AG04450 (cell line): ENCODE measurements at places on chromosomes 5 and 9.

DNA sequence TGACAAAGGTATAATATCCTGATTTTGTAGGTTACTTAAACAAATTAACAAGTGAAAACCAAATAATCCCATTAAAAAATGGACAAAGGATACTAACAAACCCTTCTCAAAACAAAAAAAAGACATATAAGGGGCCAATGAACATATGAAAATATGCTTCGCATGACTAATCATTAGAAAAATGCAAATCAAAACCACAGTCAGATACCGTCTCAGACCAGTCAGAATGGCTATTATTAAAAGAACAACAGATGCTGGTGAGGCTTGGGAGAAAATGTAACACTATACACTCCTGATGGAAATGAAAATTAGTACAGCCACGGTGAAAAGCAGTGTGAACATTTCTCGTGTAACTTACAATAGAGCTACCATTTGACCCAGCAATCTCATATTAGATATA lies 1542.2 kb upstream of the CDH9 start:
- no peak for DNase-seq

DNA sequence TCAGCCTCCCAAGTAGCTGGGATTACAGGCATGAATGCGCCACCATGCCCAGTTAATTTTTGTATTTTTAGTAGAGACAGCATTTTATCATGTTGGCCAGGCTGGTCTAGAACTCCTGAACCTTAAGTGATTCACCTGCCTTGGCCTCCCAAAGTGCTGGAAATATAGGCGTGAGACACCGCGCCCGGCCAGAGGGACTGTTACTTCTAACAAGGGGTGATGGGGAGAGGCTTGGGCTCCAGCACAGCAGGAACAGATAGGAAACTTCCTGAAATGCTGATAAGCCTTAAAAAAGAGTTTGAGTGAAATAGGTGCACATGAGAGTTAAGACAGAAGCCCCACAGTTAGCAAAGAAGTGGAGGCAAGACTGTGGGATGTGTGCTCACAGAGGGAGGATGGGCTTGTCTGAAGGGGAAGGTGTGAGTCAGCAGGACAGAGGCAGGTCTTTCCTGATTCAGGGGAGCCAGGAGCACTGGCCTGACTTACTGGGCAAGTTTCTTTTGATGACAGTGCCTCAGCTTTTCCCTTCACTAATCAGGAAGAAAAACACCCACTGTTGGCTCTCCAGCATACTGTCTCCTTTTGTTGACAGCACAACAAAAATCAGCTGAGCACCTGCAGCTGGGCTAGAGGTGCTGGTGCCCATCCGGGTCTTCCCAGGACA lies 68.4 kb downstream of the RAD23B start:
- no peak for DNase-seq

DNA sequence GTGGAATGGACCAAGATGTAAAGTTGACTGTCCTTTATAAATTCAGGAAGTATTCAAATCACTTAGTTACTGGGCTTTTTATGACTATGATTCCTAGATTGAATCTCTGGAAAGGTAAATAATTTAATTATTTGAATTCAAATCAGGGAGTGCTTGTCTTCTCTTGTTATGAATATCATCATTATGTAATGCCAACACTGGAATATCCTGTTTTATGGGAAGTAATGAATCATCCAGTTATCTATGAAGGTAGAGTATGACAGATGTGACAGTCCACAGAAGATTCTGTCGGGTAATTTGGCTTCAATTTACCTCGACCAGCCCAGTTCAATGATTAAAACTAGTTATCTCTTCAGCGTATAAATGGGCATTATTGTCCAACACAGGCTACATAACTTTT lies 141.0 kb upstream of the NUDT12 start:
- no peak for DNase-seq

- DNase-seq: no peak
These were observed 555 bp upstream of the PCDHGC4 start for GRCh38 chr5:141484310-141484640.

- no peak for DNase-seq
These were observed 27.3 kb downstream of the ANP32B start for GRCh38 chr9:98010445-98010844.

GRCh38 chr9:116935149-116935897 lies 248.2 kb downstream of the TRIM32 start:
- no peak for DNase-seq

GRCh38 chr9:113614843-113615648 lies 151.5 kb downstream of the RGS3 start:
- DNase-seq: no peak
